Cortex of kidney (tissue), 1 donor: ENCODE measurements at places on chromosomes 11 and 22.

DNA sequence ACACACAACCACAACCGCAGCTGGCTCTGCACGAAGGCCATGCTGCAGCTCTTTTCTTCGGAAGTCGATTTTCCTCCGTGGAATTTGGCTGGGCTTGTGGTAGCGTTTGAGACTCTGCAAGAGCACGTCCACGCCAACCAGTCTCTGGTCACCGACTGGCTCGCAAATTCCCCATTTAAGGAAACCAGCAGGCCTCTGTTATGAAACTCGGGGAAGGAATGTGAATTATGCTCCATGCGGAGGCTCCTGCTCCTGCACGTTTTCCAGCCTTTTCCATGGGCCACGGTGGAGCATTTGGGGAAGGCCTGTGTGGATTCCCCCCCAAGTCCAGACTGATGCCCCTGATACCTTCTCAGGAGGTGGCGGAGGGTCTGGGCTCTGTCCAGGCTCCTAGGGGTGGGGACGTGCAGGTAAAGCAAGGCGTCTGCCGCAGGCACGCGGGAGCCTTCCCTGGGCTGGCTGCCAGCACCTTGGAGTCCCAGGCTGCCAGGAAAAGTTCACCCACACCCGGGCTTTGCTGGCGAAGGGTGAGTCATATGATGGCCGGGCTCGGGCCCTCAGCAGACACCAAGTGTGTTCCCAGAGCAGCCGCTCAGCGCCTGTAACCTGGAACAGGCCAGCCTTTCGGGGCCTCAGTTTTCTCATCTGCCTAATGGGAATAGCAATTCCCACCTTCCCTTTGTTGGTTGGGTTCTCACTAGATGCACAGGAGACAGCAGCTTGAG lies 41.9 kb downstream of the LRP5 start:
- DNase-seq = no peak

DNA sequence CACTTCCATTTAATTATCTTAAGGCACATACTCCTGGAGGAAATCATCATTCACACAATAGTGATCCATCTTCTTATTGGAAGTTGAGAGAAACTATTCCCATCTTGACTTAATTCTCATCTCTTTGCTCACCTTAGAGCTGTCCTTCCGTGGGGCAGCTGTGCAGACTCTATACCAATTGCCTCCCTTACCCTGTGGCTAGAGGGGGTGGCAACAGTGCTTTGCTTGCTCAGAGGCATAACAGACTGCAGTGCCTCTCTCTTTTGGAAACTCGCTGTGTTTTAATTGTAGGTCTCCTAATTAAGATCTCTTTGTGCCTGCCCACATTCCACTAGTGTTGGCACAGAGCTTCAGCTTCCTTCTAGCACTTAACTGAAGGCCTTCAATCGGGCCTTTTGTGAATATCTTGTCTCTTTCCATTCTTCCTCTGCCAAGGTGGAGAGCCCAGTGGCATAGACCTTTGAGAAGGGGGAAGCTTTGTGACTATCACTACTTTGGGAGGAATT lies 5.5 kb downstream of the KMT2A start:
- no peak for DNase-seq

GRCh38 chr11:13260201-13260962 lies 17.2 kb upstream of the BMAL1 start:
- DNase-seq = no peak

- no peak for DNase-seq
Measured at GRCh38 chr22:26768952-26769351, 111.6 kb downstream of the MIAT start.

- DNase-seq = no peak
Measured at GRCh38 chr11:72684236-72684912, 10.2 kb upstream of the PDE2A start.

- no peak for DNase-seq
Measured at GRCh38 chr11:96332126-96332771, 10.7 kb downstream of the MAML2 start.

GRCh38 chr22:47174671-47175112 lies 412.2 kb downstream of the TBC1D22A start:
- no peak for DNase-seq
